ENCODE measurements at places on chromosomes 12 and 14.

GRCh38 chr12:14956024-14956891 lies 5.1 kb downstream of the ARHGDIB start:
- peak; percentile 71 for DNase-seq

- no peak for DNase-seq
Measured at GRCh38 chr14:43687921-43688320, 819.2 kb downstream of the FSCB start.

DNA sequence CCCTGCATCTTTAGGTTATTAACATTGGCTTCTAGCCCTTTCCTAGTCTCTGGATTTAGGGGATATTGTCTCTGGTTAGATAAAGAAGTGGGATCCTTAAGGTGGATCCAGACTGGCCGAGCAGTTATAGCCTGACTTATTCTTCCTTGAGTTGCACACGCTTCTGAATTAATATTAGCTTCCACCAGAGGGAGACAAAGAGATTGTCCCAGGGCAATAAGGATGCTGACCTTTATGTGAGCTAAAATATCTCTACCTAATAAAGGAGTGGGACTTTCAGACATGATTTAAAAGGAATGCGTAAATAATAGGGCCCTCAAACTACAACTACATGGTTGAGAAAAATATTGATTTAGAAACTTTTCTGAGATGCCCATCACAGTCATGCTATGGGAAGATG lies 139.7 kb downstream of the SLCO1B3 start:
- DNase-seq, result no peak

DNA sequence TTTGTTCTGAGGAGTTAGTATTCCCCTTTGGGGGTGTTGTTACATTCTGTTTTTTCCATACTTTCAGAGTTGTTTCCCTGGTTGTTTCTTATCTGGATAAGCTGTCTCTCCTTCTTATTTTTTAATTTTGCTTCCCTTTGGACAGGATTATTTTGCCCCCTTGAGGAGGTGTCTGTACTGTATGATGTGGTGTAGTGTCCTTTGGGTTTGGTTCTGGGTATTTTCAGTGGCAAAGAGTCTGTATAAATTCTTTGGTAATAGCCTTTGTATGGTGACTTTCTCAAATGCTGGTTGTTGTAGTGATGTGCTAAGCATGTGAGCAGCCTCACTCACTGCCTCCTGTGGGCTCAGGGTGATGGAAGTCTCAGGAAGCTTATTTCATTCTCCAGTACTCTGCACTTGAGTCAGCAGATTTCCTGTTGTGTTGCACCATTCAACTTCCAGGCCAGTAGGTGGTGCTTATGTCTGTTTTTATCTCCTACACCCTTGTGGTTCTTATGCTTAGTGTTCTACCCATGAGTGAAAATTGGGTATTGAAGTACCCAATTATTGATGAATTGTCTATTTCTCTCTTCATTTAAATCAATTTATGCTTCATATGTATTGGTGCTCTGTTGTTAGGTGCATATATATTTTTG lies 103.3 kb upstream of the PMCH start:
- DNase-seq, result no peak

- no peak for DNase-seq
Measured at GRCh38 chr12:127399451-127399850, 867.5 kb upstream of the TMEM132C start.

DNA sequence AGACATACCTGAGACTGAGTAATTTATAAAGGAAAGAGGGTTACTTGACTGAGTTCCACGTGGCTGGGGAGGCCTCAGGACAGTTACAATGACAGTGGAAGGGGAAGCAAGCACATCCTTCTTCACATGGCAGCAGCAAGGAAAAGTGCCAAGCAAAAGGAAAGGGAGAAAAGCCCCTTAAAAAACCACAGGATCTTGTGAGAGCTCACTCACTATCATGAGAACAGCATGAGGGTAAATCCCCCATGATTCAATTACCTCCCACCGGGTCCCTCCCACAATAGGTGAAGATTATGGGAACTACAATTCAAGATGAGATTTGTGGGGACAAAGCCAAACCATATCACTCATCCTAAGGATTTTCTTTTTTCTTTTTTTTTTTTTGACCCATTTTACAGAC lies 177.8 kb upstream of the EEA1 start:
- no peak for DNase-seq

- DNase-seq, result no peak
Measured at GRCh38 chr12:104508752-104509446, 52.2 kb downstream of the CHST11 start.

GRCh38 chr12:108831309-108831991 lies 25.9 kb downstream of the SSH1 start:
- no peak for DNase-seq

DNA sequence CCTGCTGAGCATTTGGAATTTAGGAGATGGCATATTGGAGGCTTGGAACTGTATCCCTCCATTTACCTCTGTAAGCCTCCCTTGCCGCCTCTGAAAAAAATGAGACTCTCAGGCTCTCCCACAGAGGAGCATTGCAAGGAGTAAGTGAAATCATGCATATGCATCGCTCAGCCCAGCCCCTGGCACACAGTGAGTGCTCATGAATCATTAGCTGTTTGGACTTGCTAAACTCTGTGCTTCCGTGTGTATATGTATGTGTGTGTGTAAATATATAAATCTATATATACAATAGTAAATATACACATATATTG lies 17.1 kb upstream of the TBX3 start:
- DNase-seq, result no peak

DNA sequence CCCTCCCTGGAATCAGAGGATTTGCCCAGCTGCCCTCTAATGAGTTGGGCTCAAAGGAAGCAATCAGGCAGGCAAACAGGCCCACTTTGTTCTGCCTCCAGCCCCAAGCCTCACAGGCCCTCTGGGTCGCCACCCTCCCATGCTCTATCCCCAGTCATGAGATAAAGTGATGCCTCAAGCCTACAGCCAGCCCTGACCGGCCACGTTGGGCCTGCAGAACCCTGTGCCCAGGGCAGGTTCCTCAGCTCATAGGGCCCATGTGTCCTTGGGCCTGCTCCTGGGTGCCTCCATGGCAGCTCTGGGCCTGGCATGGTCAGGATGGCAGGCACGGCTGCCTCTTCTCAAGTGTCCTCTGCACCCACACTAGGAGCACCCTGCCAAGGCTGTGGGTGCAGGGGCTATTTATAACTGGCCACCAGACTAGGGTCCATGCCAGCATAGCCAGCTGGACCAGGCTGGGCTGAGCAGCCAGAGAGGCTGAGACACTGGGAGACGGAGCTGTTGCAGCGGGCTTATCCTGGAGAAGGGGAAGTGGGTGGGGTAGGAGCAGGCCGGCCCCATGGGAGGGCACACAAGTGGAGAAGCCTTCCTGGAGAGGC lies 20.2 kb downstream of the HDAC7 start:
- DNase-seq, result no peak

- DNase-seq, result no peak
Measured at GRCh38 chr12:40382217-40382616, 157.4 kb downstream of the LRRK2 start.

DNA sequence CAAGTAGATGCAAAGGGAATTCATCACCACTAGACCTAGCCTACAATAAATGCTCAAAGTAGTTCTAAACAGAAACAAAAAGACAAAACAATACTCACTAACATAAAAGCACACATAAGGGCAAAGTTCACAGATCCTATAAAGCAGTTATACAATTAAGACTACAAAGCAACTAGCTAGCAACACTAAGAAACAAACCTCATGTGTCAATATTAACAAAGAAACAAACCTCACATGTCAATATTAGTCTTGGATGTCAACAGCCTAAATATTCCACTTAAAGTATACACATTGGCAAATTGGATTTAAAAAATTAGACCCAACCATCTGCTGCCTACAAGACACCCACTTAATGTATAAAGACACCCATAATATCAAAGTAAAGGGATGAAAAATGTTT lies 152.7 kb downstream of the KCNK10 start:
- no peak for DNase-seq

- peak; percentile 74 for DNase-seq
Measured at GRCh38 chr12:32025906-32026305, 66.7 kb downstream of the RESF1 start.

- DNase-seq, result peak; percentile 75
Measured at GRCh38 chr12:118060301-118061010, 523 bp downstream of the WSB2 start.

GRCh38 chr12:68086019-68086603 lies 73.4 kb downstream of the IFNG start:
- DNase-seq, result no peak

DNA sequence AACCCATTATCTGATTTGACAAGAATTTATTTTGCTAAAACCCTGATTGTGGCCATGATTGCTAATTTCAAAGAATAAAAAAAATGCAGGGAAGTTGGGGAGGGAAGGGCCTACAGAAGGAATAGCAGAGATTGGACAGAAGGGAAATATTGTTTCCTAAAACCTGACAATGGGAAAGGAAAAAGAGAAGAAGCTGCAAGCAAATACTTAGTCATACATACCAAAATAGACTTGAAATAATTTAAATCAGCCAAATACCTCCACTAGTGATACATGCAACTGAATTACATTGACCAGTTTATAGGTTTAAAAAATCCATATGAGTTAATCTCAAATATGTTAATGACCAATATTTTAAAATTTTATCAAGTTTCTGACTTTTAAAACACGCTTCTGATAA lies 75.1 kb downstream of the PELI2 start:
- no peak for DNase-seq

GRCh38 chr12:65656891-65657351 lies 167.4 kb upstream of the HMGA2 start:
- no peak for DNase-seq

GRCh38 chr12:4454315-4454860 lies 8.8 kb upstream of the FGF6 start:
- no peak for DNase-seq

DNA sequence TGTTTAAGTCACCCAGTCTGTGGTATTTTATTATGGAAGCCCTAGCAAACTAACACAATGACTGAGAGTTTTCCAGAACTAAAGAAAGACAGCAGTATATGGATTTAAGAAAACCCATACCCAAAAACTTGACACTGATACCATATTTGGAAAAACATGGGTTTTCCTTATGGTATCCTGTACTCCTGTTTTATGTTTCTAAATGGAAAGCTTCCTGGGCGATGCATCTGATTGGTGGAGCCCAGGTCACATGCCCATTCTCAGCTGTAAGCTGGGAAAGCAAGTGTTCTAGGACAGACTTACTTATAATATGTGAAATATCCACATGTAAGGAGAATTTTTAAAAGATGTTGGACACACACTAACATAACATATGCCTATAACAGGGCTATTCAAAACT lies 4.5 kb upstream of the RNASE4 start:
- DNase-seq, result no peak

- no peak for DNase-seq
Measured at GRCh38 chr12:14873440-14874185, 12.0 kb downstream of the MGP start.

DNA sequence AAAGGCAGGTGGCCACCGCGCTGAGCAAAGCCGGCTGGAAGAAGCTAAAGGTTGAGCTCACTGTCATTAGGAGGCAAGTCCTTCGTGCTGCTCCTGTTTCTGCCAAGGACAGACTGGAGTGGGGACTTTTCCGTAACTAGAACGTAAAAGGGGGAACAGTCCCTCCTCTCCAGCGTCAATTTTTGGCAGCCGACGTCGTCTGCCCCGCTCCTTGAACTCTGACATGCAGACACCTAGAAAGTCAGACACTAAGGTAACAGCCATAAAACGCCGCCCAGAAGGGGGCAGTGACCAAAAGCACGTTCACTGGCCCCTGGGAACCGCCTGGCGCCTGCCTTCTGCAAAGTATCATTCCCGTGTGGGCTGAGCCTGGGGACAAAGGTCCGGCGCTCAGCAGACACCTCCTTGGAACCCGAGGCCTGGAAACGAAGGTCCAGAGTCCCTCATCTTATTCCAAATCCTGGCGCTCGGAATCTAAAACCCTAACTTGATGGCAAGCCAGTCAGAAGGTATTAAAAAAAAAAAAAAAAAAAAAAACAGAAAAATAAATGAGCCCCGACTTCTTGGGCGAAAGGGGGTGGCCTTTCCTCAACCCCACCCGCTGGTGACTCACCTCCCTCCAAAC lies 1.1 kb upstream of the LRP1 start:
- peak; percentile 76 for DNase-seq

DNA sequence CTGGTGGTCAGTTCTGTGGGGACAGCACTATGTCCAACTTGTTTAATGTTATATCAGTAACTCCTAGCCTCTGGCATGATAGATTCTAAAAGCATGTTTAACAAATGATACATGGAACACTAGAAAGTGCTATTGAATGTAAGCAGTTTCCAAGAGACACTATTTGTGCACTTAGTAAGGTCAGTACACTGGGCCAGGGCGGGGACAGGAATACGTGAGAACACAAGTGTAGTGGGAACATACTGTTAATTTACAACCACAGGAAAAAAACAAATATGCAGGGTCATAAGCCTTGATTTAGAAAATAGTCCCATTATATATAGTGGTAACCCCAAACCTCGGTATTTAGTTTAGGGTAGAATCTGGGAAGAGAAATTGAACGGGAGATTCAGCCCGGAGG lies 88.9 kb upstream of the SLC38A2 start:
- no peak for DNase-seq

GRCh38 chr12:78402366-78403134 lies 462.0 kb upstream of the SYT1 start:
- DNase-seq, result no peak

DNA sequence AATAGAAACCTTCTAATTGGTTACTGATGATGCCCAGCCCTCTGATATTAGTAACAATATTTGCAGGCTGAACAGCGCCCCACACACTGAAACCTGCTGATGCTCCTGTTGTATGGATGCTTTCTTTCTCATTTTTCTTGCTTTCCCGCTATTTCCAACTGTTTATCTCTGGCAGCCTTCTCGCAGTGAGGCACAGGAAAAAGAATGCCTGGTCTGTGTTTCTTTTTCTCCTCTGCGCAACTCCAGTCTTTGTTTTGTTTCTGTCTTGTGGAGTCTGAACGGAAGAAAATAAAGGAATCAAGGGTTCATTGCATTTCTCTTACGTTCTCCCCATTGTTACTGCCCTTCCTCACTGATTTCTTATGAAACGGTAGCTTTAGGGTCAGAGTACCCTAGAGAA lies 451.2 kb downstream of the EGLN3 start:
- no peak for DNase-seq

DNA sequence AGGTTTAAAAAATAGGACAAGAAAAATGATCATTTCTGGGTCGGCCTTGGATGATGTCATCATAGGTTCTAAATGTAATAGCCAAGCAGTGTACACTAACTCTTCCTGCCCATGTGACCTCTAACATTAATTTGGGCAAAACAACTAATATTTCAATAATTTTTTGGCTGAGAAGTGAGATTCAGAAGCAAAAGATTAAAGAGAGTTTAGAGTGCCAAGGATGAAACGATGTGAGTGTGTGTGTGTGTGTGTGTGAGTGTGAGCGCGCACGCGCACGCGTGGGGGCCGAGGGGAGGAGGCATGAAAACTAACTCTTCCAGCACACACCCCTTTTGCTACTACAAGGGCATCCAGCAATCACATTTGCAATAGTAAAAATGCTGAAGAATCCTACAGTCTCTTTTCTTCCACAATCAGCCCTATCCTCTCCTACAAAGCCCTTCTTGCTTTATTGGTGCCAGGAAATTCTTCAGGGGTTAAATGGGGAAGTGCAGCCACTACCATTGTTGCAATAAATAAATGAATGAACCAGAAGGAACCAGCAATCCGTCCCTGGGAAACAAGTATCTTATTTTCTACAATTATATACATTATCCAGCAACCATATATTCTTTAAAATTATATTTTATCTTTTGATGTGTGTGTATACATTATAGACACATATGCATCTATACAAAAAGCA lies 52.9 kb downstream of the PEBP1 start:
- DNase-seq, result no peak

GRCh38 chr14:65492266-65492665 lies 79.7 kb downstream of the FUT8 start:
- no peak for DNase-seq
